Thoracic aorta (tissue), 2 donors: ENCODE measurements at places on chromosomes 12 and 14. TPM values are rescaled to one million over a fixed set of nuclear protein-coding genes. Genes with fewer than 3 reads are reported as not detected.

The KIF21A gene
- total RNA-seq = 3.8 TPM

GRCh38 chr14:96271421-96271762 is 15.4 kb downstream of the BDKRB1 start:
- H3K36me3 ChIP-seq = no peaks in the 10 kb centered on the region
- H3K27me3 ChIP-seq = no peaks in the 10 kb centered on the region
- no peak overlapping the region for H3K4me3 ChIP-seq
- DNase-seq = no peak

DNA sequence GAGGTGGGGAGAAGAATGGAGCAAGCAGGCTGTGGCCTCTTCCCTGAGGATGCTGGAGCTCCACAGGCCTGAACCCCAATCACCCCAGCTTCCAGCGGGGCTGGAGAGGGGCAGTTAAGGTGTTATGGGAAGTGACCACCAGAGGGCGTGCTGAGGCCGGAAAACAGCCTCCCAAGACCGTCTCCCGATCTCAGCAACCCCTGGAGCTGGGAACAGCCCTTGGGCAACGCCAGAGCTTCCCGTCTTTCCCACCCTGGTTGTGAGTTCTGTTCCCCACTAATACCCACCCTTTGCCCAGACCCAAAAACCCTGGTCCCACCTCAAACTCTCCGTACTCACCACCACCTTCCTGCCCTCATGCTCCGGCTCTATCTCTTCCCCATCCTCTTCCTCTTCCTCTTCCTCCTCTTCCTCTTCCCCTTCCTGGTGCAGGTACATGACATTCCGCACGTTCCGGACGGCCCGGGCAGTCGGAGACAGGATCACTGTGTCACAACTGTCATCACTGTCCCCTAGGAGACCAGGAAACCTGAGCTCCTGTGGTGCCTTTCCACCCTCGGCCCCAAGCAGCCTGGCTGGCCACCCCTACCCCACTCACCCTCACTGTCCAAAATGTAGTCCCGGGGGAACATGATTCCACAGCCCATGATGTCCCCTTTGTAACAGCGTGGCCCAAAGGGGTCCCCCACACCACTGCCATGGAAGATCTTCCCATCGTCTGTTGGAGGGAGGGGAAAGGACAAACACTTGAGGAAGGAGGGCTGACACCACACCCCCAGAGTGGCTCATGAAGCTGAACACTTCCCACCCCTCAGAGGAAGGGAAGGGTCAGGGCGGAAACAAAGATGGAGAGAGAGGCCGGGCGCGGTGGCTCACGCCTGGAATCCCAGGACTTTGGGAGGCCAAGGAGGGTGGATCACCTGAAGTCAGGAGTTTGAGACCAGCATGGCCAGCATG is 12.9 kb downstream of the SPRYD3 start:
- H3K4me3 ChIP-seq = peak overlapping the region; percentile 2
- DNase-seq = no peak
- peaks cover 36% of the 10 kb centered on the region for H3K36me3 ChIP-seq
- no peaks in the 10 kb centered on the region for H3K27me3 ChIP-seq

The MSI1 gene
- total RNA-seq = not detected

The FGF23 gene
- not detected for total RNA-seq

DNA sequence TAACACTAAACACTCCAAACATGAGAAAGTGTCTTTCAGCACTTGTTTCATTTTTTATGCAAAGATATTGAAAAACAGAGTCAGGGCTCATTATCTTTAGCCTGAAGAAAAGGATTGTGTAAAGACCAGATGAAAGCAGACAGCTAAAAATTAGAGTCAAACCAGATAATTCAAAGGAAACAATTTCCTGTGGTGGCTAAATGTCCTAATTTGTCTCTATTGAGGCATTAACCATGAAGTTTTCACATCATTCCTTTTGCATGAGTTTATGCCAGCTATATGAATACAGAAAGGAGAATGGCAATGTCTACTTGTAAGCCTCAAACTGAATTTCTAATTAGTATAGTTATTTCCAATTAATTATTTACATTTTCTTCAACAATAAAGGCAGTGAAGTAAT is 338.5 kb downstream of the FSCB start:
- H3K4me1 ChIP-seq = no peaks in the 10 kb centered on the region
- H3K4me3 ChIP-seq = no peak overlapping the region
- H3K36me3 ChIP-seq = no peaks in the 10 kb centered on the region

The AMN gene
- 2.4 TPM for total RNA-seq

DNA sequence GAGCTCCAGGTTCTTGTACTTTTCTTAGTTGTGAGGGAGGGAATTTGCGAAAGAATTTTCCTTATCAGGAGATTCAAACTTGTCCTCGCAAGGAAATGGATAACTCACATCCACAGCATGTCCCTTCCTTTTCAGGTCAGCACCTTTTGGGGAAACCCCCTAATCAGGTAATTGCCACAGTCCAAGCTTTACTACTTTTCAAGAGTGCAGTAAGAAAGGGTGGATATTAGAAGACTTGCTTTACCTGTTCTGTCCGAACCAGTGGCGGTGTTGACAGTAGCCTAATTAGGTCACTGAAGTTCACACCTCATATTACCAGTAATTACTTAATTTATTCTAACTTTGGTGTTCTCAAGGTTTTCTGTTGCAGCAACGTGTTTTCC is 6.7 kb upstream of the C12orf50 start:
- H3K4me3 ChIP-seq = peak overlapping the region; percentile 98
- H3K27me3 ChIP-seq = no peaks in the 10 kb centered on the region
- peak overlapping the region; percentile 68 for H3K27ac ChIP-seq
- DNase-seq = no peak
- no peaks in the 10 kb centered on the region for H3K36me3 ChIP-seq

DNA sequence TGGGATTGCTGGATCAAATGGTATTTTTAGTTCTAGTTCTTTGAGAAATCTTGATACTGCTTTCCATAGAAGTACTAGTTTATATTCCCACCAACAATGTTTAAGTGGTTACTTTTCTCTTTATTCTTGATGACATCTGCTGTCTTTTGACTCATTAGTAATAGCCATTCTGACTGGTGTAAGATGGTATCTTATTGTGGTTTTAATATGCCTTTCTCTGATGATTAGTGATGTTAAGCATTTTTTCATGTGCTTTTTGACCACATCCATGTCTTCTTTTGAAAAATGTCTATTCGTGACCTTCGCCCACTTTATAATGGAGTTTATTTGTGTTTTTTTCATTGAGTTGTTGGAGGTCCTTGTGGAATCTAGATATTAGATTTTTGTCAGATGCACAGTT is 865.7 kb downstream of the SLC6A15 start:
- H3K4me3 ChIP-seq = no peak overlapping the region
- H3K27me3 ChIP-seq = no peaks in the 10 kb centered on the region
- H3K36me3 ChIP-seq = no peaks in the 10 kb centered on the region
- no peak overlapping the region for H3K27ac ChIP-seq

GRCh38 chr12:43942379-43942778 is 106.5 kb downstream of the TMEM117 start:
- no peak for DNase-seq
- no peak overlapping the region for H3K27ac ChIP-seq
- H3K36me3 ChIP-seq = no peaks in the 10 kb centered on the region
- no peaks in the 10 kb centered on the region for H3K4me1 ChIP-seq

- no peak overlapping the region for H3K4me3 ChIP-seq
- H3K4me1 ChIP-seq = peaks cover 10% of the 10 kb centered on the region
- no peaks in the 10 kb centered on the region for H3K27me3 ChIP-seq
- H3K36me3 ChIP-seq = peaks cover 4% of the 10 kb centered on the region
Observed at GRCh38 chr12:54371328-54372112, 7.2 kb upstream of the GPR84 start.

DNA sequence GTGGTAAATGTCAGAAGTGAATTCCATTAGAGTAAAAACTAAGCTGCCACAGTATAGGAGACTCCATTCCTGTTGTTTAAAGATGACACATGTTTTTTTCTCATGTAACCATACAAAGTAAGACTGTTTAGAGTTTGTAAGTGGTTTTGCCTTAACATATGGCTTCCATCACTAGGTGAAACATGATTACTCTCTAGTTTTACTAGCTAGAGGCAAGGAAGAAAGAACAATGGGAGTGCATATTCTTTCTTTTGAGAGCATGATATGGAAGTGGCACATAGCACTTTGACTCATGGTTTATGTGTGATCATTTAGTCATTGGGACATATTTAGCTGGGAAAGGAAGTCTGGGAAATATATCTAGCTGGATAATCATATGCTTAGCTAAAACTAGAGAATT is 7.7 kb downstream of the ATF7IP start:
- no peaks in the 10 kb centered on the region for H3K36me3 ChIP-seq
- H3K4me3 ChIP-seq = no peak overlapping the region
- H3K27ac ChIP-seq = no peak overlapping the region
- no peak for DNase-seq
- H3K27me3 ChIP-seq = no peaks in the 10 kb centered on the region
- H3K4me1 ChIP-seq = peaks cover 30% of the 10 kb centered on the region

- no peak overlapping the region for H3K4me3 ChIP-seq
- H3K4me1 ChIP-seq = peaks cover under 1% of the 10 kb centered on the region
Observed at GRCh38 chr12:75474116-75474515, 6.4 kb upstream of the GLIPR1 start.

DNA sequence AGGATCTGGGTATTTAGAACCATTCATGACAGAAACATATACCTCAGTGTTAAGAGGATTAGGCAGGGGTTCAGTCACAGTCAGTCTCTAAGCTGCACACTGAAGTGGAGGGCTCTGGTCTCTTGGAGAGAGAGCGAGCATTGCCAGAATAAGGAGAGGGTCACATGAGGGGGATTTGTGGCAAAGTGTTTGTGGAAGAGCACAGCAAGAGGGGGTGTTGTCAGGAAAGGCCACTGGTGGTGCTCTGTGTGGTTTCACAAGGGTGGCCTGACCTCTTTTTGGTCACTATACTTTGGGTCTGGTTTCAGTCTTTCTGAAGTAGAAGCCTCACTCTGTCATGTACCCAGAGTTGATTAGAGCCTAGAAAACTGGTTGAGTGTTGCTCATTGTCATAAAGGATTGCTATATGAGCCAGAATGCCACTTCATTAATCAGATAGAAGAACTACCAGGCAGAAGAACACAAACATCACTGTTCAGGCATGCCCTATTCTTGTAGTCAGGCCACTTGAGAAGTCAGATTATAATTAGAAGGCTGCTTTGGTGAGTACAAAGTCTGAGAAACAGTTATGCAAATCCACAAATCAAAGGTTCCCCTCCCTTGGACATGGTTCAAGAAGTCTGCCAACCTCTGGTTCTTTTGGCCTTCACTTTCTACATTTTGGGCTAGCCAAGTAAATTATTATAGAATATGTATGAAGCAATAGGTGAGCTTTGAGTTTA is 8.4 kb downstream of the TMEM19 start:
- H3K36me3 ChIP-seq = peaks cover 14% of the 10 kb centered on the region
- H3K4me1 ChIP-seq = peaks cover 2% of the 10 kb centered on the region
- no peak overlapping the region for H3K4me3 ChIP-seq
- DNase-seq = no peak
- H3K27me3 ChIP-seq = no peaks in the 10 kb centered on the region

The ADAM21 gene
- total RNA-seq = not detected

GRCh38 chr12:120748242-120748641 is 22.6 kb downstream of the ACADS start:
- H3K4me3 ChIP-seq = no peak overlapping the region
- no peak overlapping the region for H3K27ac ChIP-seq
- DNase-seq = no peak
- H3K36me3 ChIP-seq = no peaks in the 10 kb centered on the region

- H3K27ac ChIP-seq = peak overlapping the region; percentile 93
- H3K4me3 ChIP-seq = no peak overlapping the region
- H3K4me1 ChIP-seq = peaks cover 38% of the 10 kb centered on the region
- H3K36me3 ChIP-seq = peaks cover 23% of the 10 kb centered on the region
- no peak for DNase-seq
- H3K27me3 ChIP-seq = no peaks in the 10 kb centered on the region
Observed at GRCh38 chr14:104746071-104746545, 6.8 kb upstream of the SIVA1 start.

GRCh38 chr12:75704664-75705063 is 193.3 kb upstream of the KRR1 start:
- no peak overlapping the region for H3K27ac ChIP-seq
- H3K27me3 ChIP-seq = no peaks in the 10 kb centered on the region
- no peak for DNase-seq
- no peaks in the 10 kb centered on the region for H3K36me3 ChIP-seq

DNA sequence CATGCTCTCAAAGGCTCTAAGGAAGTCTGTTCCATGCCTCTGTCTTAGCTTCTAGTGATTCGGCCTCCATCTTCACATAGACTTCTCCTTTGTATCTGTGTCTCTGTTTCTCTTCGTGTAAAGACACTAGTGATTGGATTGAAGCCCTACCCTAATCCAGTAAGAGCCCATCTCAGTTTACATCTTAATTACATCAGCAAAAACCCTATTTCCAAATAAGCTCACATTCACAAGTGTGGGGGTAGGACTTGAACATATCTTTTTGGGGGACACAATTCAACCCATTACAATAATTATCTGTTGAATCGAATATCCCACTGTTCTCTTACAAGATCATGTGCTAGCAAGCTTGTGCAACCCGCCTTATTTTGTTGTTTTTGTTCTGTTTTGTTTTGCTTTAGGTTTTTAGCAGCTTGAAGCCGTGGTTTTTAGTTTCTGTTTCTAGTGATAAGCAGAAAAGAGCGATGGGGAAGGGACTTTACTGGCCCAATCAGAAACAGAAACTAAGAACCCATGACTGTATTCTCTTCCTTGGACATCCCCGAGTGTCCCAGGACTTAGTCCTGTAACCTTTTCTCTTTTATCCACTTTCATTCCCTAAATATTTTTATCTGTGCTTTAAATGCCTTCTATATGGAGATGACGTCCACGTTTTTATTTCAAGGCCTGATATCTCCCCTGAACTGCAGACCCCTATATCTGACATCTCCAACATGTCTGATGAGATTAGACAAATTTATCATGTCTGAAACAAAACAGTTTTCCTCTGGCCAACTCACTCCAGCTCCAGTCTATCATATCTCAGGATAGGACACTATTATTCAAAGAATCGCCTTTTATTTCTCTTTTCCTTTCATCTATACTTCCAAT is 353.0 kb downstream of the CCDC91 start:
- H3K36me3 ChIP-seq = no peaks in the 10 kb centered on the region
- H3K4me1 ChIP-seq = no peaks in the 10 kb centered on the region
- no peaks in the 10 kb centered on the region for H3K27me3 ChIP-seq
- DNase-seq = no peak

- no peaks in the 10 kb centered on the region for H3K27me3 ChIP-seq
- H3K4me1 ChIP-seq = no peaks in the 10 kb centered on the region
- peaks cover 62% of the 10 kb centered on the region for H3K36me3 ChIP-seq
- no peak overlapping the region for H3K27ac ChIP-seq
- H3K4me3 ChIP-seq = no peak overlapping the region
- no peak for DNase-seq
Observed at GRCh38 chr12:132023658-132024057, 73.9 kb downstream of the EP400 start.

The PTCSC3 gene
- not detected for total RNA-seq

The IL22 gene
- total RNA-seq = not detected

GRCh38 chr14:72450473-72451044 is 443.3 kb downstream of the DPF3 start:
- H3K36me3 ChIP-seq = no peaks in the 10 kb centered on the region
- H3K4me1 ChIP-seq = peaks cover 5% of the 10 kb centered on the region
- H3K27ac ChIP-seq = no peak overlapping the region
- H3K27me3 ChIP-seq = no peaks in the 10 kb centered on the region
- DNase-seq = no peak
